Dermis microvascular lymphatic vessel endothelial cell (primary cell): ENCODE measurements at places on chromosomes 6 and 20. TPM values are rescaled to one million over a fixed set of nuclear protein-coding genes. Genes with fewer than 3 reads are reported as not detected.

- DNase-seq: no peak
Measured at GRCh38 chr6:63615590-63615989, 20.0 kb upstream of the PHF3 start.

DNA sequence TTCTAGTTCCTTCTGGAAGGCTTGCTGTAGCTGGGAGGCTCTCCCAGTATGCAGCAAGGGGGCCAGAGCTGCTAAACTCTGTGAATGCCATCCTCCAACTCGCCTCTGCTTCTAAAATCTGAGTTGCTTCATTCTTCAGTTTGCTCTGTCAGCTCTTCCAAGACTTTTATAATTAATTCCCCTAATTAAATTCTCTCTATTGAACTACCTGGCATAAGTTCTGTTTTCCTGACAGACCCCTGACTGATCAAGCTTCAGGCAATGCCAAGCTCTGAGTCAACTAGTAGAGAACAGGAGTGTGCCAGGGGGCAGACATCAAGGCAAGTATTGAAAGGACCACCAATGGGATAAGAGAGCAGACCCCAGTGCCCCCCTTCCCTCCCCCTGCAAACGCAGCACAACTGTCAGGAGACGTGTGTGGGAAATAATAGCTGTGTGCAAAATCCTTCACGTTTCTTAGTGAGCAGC lies 109.3 kb upstream of the TAB2 start:
- DNase-seq: no peak

GRCh38 chr6:130152908-130153510 lies 69.7 kb downstream of the SAMD3 start:
- DNase-seq: no peak

Gene BFSP1
- 1.7 and 2.0 TPM in 2 replicates for total RNA-seq

Gene TMEM244
- not detected in 2 replicates for total RNA-seq

GRCh38 chr6:35088281-35089215 lies 52.6 kb downstream of the TCP11 start:
- DNase-seq: no peak

DNA sequence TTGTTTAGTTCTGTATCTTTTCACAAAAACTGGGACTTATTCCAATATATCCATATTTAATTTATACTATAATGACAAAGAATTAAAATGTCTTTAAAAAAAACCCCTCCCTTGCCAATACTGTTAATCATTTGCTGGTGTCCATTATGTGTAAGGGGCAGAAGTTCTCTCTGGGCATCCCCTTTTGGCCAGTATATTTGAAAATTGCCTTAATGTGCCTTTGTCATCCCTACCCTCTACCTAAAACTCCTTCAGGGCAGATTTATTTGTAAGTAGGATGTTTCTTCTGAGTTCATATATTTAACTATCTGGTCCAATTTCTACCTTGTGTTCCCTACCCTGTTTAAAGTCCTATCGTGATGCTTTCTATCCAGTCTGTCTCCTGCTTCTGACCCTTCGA lies 62.9 kb downstream of the ARHGAP18 start:
- no peak for DNase-seq

- DNase-seq: no peak
Measured at GRCh38 chr6:53258774-53259155, 90.0 kb downstream of the ELOVL5 start.

GRCh38 chr6:109118337-109118736 lies 23.0 kb downstream of the CEP57L1 start:
- DNase-seq: no peak

GRCh38 chr20:38941726-38942389 lies 15.6 kb downstream of the FAM83D start:
- no peak for DNase-seq
